ENCODE measurements at places on chromosomes 6 and 20. TPM values are rescaled to one million over a fixed set of nuclear protein-coding genes. Genes with fewer than 3 reads are reported as not detected.

TAAR8 gene
- not detected for total RNA-seq

TMEM200A gene
- 1.2 TPM for total RNA-seq

LY6G6D gene
- not detected for total RNA-seq

HLA-G gene
- total RNA-seq: 0.52 TPM

KCNK5 gene
- total RNA-seq: 0.83 TPM

GSTA3 gene
- not detected for total RNA-seq

SCUBE3 gene
- total RNA-seq: not detected

UBE2C gene
- total RNA-seq: 0.61 TPM

DUSP15 gene
- total RNA-seq: not detected

FAM209A gene
- 4.2 TPM for total RNA-seq

DNA sequence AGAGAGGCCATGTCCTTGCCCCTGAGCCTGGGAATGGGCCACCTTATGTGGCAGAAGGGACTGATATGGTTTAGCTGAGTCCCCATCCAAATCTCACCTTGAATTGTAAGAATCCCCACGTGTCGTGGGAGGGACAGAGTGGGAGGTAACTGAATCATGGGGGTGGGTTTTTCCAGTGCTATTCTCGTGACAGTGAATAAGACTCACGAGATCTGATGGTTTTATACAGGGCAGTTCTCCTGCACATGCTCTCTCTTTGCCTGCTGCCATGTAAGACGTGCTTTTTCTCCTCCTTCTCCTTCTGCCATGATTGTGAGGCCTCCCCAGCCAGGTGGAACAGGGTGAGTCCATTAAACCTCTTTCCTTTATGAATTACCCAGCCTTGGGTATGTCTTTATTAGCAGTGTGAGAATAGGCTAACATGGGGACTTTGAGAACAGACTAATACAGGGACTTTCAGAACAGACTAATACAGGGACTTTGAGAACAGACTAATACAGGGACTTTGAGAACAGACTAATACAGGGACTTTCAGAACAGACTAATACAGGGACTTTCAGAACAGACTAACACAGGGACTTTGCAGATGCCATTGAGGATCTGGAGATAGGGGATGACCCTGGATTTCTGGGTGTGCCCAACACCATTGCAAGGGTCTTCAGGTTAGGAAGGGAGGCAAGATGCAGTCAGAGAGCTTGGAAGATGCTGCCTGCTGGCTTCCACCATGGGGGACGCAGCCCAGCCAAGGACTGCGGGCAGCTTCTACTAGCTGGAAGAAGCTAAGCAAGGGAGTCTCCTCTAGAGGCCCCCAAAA is 86.9 kb downstream of the RAMACL start:
- no peaks in the 10 kb centered on the region for H3K27me3 ChIP-seq
- no peak for DNase-seq
- H3K27ac ChIP-seq: no peak overlapping the region
- no peak overlapping the region for H3K4me3 ChIP-seq
- H3K4me1 ChIP-seq: no peaks in the 10 kb centered on the region

- no peak overlapping the region for H3K27ac ChIP-seq
- H3K4me3 ChIP-seq: no peak overlapping the region
- H3K27me3 ChIP-seq: peaks cover 5% of the 10 kb centered on the region
- peaks cover 7% of the 10 kb centered on the region for H3K4me1 ChIP-seq
- H3K36me3 ChIP-seq: no peaks in the 10 kb centered on the region
- no peak for DNase-seq
Measured at GRCh38 chr20:43191143-43191542, 1.4 kb upstream of the PTPRT start.

DNA sequence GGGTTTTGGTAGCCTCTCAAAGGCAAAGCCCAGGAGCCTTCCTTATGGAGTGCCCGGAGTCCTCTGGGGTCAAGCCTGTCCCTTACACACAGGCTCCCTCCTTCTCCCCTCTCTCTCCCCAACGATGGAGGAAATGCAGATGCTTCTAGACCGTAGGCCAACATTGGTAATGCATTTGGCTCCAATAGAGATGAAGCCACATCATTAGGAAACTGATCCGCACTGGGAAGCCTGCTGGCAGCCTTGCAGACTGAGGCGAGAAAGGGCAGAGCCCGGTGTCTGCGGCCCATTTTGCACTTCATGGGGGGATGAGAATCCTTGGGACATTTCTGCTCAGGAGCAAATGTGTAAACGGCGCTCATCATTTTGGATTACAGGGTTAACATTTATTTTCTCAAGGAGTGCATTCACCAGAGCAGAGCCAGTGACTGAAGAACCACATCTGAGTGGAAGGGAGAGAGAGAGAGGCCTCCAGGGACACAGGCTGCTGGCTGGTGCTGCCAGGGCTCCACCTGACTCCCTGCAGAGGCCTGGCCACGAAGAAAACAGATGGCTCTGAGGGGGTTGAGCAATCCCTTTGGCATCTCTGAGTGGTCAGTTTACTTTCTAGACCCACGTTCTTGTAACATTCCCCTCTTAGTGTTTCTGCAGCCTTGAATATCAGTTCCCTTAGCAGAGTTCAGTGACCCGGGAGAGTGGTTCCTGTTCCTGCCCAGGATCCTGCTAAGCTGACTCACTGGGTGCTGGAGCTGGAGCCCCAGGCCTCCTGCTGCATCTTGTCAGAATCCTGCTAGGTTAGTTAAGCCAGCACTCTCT is 4.4 kb upstream of the CST3 start:
- no peaks in the 10 kb centered on the region for H3K4me1 ChIP-seq
- H3K27ac ChIP-seq: no peak overlapping the region
- H3K27me3 ChIP-seq: no peaks in the 10 kb centered on the region
- H3K4me3 ChIP-seq: no peak overlapping the region
- no peak for DNase-seq

- H3K27ac ChIP-seq: no peak overlapping the region
- no peak for DNase-seq
- no peaks in the 10 kb centered on the region for H3K4me1 ChIP-seq
Measured at GRCh38 chr6:128641703-128642102, 121.3 kb upstream of the PTPRK start.

DNA sequence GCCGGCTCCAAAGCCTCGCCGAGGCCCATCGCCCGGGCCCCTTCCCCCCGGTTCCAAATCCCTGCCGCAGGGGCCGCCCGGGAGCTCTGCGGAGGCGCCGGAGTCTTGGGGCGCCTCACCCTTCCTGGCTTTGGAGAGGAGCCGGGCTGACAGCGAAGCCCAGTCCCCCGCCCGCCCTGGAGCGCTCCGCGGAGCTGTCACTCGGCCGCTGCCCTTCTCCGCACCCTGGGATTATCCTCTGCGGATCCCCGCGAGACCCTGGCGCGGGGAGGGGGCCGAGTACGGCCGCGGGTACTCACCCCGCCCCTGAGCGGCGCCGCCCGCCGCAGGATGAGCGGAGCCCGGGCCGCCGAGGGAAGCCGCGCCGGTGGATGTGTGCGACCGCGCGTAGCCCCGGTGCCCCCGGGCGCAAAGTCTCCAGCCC is 343 bp downstream of the SNAP91 start:
- no peak overlapping the region for H3K4me3 ChIP-seq
- DNase-seq: no peak
- no peaks in the 10 kb centered on the region for H3K36me3 ChIP-seq

DNA sequence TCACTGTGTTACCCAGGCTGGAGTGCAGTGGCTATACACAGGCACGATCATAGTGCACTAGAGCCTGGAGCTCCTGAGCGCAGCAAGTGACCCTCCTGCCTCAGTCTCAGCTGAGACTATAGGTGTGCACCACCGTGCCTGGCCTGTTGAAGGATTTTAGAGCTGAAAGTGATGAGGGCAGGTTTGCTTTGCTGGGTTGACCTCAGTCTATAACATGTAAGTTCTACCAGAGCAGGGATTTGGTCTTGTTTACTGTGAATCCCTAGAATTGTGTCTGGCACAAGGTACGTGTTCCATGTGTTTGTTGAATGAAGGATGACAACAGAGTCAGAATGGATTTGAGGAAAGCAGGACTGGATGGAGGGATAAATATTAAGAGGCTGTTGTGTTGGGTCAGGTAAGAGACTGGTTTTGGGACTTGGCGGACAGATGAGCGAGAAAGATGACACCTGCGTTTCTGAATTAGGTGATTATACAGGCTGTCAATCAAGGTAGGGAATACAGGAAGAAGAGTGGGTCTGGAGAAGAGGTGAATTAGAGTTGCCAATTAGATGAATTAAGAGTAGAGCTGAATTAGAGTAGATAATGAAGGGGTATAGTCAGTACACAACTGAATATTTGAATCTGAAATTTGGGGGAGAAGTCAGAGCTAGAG is 6.5 kb downstream of the ASXL1 start:
- H3K4me3 ChIP-seq: no peak overlapping the region
- DNase-seq: no peak
- peaks cover 8% of the 10 kb centered on the region for H3K36me3 ChIP-seq
- no peaks in the 10 kb centered on the region for H3K27me3 ChIP-seq
- peak overlapping the region; percentile 5 for H3K27ac ChIP-seq
- H3K4me1 ChIP-seq: peaks cover 97% of the 10 kb centered on the region

DNA sequence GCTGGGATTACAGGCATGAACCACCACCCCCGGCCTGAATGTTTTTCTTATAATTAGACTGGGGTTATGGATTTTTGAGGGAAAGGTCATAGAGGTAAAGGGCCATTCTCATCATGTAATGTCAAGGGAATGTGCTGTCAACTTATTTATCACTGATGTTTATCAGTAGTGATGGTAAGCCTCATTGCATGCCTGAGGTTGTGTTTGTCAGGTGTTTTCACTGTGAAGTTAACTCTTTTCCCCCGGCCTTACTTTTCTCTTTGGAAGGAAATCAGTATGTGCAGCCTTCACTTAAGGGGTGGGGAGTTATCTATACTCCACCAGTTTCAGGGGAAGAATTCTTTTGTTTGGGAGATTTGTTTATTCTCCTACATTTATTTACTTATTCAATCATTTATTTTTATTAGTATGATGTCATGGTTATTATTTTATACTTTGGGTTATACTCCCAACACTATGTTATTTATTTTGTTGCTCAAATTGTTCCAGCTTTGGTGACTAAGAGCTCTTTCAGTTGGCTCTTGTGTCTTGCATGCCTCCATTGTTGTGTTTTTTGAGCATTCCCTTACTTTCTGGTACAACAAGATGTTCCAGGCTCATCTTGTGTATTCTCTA is 2.8 kb upstream of the SLC17A5 start:
- H3K4me1 ChIP-seq: peaks cover 22% of the 10 kb centered on the region
- H3K27ac ChIP-seq: no peak overlapping the region
- DNase-seq: no peak
- no peaks in the 10 kb centered on the region for H3K36me3 ChIP-seq

- H3K4me3 ChIP-seq: no peak overlapping the region
- no peaks in the 10 kb centered on the region for H3K36me3 ChIP-seq
- H3K4me1 ChIP-seq: no peaks in the 10 kb centered on the region
- no peaks in the 10 kb centered on the region for H3K27me3 ChIP-seq
- DNase-seq: no peak
Measured at GRCh38 chr20:51121272-51121671, 98.4 kb upstream of the KCNG1 start.

- no peaks in the 10 kb centered on the region for H3K4me1 ChIP-seq
- H3K4me3 ChIP-seq: no peak overlapping the region
- no peak overlapping the region for H3K27ac ChIP-seq
- H3K27me3 ChIP-seq: no peaks in the 10 kb centered on the region
- no peaks in the 10 kb centered on the region for H3K36me3 ChIP-seq
Measured at GRCh38 chr6:95099410-95099809, 477.9 kb upstream of the MANEA start.

DNA sequence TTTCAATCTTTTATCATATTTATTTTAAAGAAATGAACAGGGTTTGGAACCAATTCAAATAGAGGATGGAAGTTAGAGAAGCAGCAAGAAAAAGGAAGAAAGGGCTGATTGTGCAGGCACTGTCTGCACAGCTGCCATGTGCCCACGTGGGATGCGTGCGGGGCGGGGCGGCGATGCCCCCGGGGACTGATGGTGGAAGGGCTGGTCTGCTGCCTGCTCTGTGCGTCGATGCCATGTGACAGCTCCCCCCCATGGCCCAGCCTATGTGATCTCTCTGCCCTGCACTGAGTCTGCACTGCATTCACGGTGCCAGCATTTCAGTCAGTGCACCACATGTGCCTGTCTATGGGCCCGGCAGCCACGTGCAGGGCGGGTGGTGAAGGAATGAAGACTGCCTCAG is 96.4 kb downstream of the IRF4 start:
- no peak overlapping the region for H3K27ac ChIP-seq
- H3K36me3 ChIP-seq: peaks cover 7% of the 10 kb centered on the region
- H3K27me3 ChIP-seq: no peaks in the 10 kb centered on the region
- H3K4me3 ChIP-seq: no peak overlapping the region

DNA sequence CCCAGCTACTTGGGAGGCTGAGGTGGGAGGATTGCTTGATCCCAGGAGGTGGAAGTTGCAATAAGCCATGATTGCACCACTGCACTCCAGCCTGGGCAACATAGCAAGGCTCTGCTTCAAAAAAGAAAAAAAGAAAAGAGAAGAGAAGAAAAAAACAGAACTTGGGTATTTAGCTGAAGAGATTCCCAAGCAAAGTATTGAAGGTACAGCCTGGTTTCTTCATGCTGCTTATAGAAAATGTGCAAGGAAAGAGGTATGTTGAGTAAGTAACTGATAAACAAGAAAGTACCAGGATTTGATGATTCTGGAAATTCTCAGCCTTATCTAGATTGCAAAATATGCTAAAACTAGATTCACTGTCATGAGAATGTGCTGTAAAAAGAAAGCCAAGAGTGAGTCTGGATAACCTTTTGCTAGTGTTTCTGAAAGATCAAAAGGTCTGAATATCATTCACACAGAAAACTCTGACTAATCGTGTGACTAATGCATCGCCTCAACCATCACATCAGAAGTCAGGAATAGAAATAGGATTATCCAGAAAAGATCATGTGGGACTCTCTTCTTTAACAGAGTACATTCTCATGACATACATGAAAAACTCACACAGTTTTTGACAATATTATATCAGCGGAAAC is 32.4 kb upstream of the NOP56 start:
- no peaks in the 10 kb centered on the region for H3K27me3 ChIP-seq
- no peaks in the 10 kb centered on the region for H3K4me1 ChIP-seq
- H3K27ac ChIP-seq: no peak overlapping the region
- no peak for DNase-seq
- H3K36me3 ChIP-seq: no peaks in the 10 kb centered on the region

- no peak for DNase-seq
- H3K4me1 ChIP-seq: no peaks in the 10 kb centered on the region
- H3K36me3 ChIP-seq: no peaks in the 10 kb centered on the region
- no peak overlapping the region for H3K4me3 ChIP-seq
Measured at GRCh38 chr20:57882451-57883161, 172.8 kb upstream of the PMEPA1 start.

DNA sequence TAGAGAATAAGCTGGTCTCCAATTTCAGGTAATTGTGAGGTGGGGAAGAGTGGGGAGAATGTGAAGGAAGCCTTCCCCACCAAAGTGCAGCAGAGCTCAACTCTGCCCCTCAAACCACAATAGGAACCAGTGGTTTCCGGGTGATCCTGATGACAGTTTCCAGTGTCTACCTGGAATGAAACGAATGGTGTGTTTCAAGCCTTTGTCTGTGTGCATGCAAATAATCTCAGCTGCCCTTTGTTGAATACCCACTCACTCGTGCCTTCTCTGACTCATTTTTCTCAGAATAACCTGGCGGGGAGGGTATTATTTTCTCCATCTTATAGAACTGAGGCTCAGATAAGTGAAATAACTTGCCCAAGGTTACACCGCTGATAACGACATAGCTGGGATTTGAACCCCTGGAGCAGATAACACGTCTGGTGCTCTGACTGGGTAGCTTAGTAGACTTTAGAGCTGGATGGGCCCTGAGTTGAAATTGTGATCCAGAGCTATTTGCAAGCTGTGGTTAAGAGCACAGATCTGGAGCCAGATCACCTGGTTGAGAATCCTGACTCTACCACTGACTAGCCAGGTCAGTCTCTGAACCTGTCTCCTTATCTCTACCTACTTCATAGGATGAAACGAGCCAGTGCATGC is 85.1 kb downstream of the EYA2 start:
- H3K27ac ChIP-seq: no peak overlapping the region
- H3K27me3 ChIP-seq: no peaks in the 10 kb centered on the region
- no peak for DNase-seq

GRCh38 chr6:52231406-52232127 is 12.7 kb downstream of the IL17F start:
- H3K4me1 ChIP-seq: no peaks in the 10 kb centered on the region
- no peaks in the 10 kb centered on the region for H3K27me3 ChIP-seq
- peak; percentile 24 for DNase-seq
- H3K4me3 ChIP-seq: no peak overlapping the region
